GM06990 (cell line): ENCODE measurements at places on chromosomes 16 and 17.

DNA sequence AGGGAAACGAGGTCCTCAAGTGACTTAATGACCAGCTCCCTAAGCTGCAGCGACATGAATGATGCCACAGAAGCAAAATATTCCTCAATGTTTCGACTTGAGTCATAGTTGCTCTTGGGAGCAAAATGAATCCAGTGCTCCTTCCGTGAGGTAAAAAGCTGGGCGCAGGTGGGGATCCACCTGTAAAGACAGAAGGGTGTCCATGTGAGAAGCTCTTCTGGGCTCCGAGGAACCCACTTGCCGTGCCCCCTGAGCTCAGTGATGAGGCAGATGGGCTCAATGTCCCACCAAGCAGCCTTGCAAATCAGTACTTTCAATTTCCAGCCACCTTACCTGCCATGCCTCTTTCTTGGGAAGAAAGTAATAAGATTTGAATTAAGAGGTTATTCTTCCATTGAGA lies 25.5 kb downstream of the DNAH3 start:
- no peak for DNase-seq

GRCh38 chr16:88999457-89000206 lies 22.6 kb upstream of the CBFA2T3 start:
- no peak for DNase-seq

DNA sequence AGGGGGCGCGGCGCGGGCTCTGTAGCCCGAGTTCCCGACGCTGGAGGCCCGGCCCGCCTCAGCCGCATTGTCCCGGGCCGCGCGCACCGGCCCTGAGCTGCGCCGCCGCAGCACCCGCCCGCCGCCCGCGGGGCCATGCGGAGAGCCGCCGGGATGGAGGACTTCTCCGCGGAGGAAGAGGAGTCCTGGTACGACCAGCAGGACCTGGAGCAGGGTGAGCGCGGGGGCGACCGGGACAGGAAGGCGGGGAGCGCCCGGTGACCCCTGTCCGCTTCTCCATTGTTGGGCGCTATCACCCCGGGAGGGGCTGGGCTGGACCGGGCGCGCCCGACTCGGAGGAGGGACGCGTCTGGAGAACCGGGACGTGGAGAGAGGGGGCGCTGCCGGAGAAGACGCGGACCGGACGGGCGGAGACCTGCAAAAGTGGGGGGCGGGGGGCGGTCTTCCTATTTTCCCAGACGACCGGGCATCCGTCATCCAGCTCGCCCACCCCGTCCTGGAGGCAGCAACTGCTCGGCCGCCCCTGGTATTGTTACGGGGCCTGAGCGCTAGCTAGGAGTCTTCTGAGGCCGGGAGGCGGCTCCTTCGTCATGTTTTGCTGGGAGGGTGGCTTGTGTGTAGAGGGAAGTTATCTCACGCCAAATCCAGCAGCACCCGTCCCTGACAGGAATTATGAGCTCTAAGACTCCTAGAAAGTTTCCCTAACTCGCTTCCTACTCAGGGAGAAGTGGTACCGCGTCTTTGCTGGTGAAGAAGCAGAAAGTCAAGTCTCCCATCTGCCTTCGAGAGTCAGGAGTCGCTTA lies 678 bp downstream of the CDR2L start:
- no peak for DNase-seq

- DNase-seq: no peak
Measured at GRCh38 chr16:8370374-8371270, 219.7 kb downstream of the TMEM114 start.

GRCh38 chr17:41869426-41869825 lies 4.2 kb upstream of the KLHL11 start:
- DNase-seq: no peak

DNA sequence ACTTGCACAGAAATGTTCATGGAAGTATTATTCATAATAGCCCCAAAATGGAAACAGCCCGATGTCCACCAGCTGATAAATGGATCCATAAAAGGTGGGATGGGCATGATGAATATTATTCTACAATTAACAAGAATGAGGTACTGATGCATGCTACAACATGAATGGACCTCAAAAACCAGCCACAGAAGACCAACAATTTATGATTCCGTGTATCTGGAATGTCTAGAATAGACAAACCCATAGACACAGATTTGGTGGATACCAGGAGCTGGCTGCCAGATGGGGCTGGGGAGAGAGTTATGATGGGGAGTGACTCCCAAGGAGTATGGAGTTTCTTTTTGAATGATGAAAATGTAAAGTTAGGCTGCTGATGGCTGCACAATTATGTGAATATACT lies 10.8 kb upstream of the NAGLU start:
- no peak for DNase-seq
